ENCODE measurements at places on chromosomes 6 and 20. TPM values are rescaled to one million over a fixed set of nuclear protein-coding genes. Genes with fewer than 3 reads are reported as not detected.

GRCh38 chr6:17601386-17601703 is 1.2 kb downstream of the FAM8A1 start:
- no peak for DNase-seq
- no peaks in the 10 kb centered on the region for H3K36me3 ChIP-seq
- no peaks in the 10 kb centered on the region for H3K27me3 ChIP-seq
- H3K4me1 ChIP-seq, result peaks cover 15% of the 10 kb centered on the region
- peak overlapping the region; percentile 83 for H3K27ac ChIP-seq

DNA sequence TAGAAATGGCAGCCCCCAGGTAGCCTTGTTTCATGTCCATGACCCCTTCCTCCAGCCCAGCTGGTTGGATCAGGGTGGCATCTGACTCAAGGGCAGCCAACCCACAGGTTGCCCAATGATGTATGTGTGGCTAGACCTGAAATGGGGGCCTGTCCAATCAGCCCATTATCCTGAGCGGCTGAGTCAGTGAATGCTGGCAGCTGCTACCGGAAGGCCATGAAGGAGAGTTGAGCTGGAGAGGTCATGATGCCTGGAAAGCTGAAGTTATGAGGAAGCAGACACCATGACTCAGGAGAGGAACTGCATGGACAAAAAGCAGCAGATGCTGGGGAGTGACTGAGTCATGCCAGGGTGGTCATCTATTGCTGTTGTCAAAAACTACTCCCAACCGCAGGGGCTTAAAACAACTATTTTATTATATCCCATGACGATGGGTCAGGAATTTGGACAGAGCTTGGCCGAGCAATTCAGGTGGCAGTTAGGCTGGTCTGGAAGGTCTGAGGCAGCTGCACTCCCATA is 67.3 kb downstream of the MDGA1 start:
- no peak overlapping the region for H3K4me3 ChIP-seq
- H3K27ac ChIP-seq, result no peak overlapping the region
- H3K4me1 ChIP-seq, result peaks cover 5% of the 10 kb centered on the region
- no peak for DNase-seq
- no peaks in the 10 kb centered on the region for H3K36me3 ChIP-seq

GRCh38 chr6:46012834-46013233 is 2.8 kb downstream of the CLIC5 start:
- no peaks in the 10 kb centered on the region for H3K36me3 ChIP-seq
- no peak overlapping the region for H3K4me3 ChIP-seq
- H3K27me3 ChIP-seq, result peaks cover 2% of the 10 kb centered on the region
- H3K27ac ChIP-seq, result peak overlapping the region; percentile 71
- no peak for DNase-seq
- peaks cover 60% of the 10 kb centered on the region for H3K4me1 ChIP-seq

GRCh38 chr6:144617708-144618107 is 332.6 kb downstream of the UTRN start:
- H3K27ac ChIP-seq, result no peak overlapping the region
- H3K4me3 ChIP-seq, result no peak overlapping the region

The GHRH gene
- polyA plus RNA-seq, result not detected

- H3K4me1 ChIP-seq, result no peaks in the 10 kb centered on the region
- H3K27me3 ChIP-seq, result no peaks in the 10 kb centered on the region
- H3K27ac ChIP-seq, result no peak overlapping the region
- DNase-seq, result no peak
- no peaks in the 10 kb centered on the region for H3K36me3 ChIP-seq
These were observed 166.6 kb downstream of the PLCB4 start for GRCh38 chr20:9235518-9235917.

DNA sequence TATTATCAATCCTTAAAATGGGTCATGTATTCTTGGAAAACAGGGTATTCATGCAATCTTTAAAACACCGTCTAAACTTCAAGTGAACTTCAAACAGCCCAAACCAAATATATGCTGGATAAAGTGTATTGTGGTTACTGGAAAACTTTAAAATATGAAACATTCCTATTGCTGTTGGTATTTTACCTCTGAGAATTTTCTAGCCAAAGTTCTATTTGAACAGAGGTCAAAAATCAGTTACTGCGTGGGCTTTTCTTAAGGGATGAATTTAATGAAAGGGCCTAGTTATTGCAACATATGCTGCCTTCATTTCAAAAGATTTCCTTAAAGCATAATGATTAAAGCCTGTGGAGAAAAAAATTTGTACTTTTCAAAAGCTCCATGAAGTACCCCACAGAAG is 436.0 kb downstream of the PLCB1 start:
- H3K27me3 ChIP-seq, result no peaks in the 10 kb centered on the region
- H3K4me1 ChIP-seq, result no peaks in the 10 kb centered on the region
- no peaks in the 10 kb centered on the region for H3K36me3 ChIP-seq
- no peak for DNase-seq
- no peak overlapping the region for H3K4me3 ChIP-seq

GRCh38 chr6:63066055-63066704 is 145.1 kb upstream of the FKBP1C start:
- no peaks in the 10 kb centered on the region for H3K4me1 ChIP-seq
- H3K36me3 ChIP-seq, result no peaks in the 10 kb centered on the region
- H3K27me3 ChIP-seq, result no peaks in the 10 kb centered on the region
- H3K27ac ChIP-seq, result no peak overlapping the region

DNA sequence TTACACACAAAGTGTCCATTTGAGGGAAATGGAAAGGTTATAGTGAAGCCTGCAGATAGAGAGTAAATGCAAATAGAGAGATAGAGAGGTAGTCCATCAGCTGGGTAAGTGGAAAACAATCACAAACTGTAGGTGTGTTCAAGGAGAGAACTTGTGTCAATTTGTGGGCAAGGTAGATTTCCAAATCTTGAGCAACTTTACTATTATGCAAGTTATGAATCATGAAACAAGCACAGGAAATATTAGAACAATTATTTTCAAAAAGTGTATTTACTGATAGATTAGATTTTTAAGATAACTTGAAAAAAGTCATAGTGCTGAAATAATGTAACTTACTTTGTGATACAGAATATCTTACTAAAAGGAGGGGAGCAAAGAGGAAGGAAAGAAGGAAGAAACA is 792.9 kb downstream of the EYS start:
- H3K27ac ChIP-seq, result no peak overlapping the region
- no peak for DNase-seq
- H3K4me3 ChIP-seq, result no peak overlapping the region
- H3K27me3 ChIP-seq, result no peaks in the 10 kb centered on the region
- H3K4me1 ChIP-seq, result no peaks in the 10 kb centered on the region
- H3K36me3 ChIP-seq, result no peaks in the 10 kb centered on the region

- H3K4me1 ChIP-seq, result no peaks in the 10 kb centered on the region
- H3K27me3 ChIP-seq, result peaks cover 10% of the 10 kb centered on the region
- no peak overlapping the region for H3K27ac ChIP-seq
- no peak overlapping the region for H3K4me3 ChIP-seq
- H3K36me3 ChIP-seq, result no peaks in the 10 kb centered on the region
- DNase-seq, result no peak
These were observed 1.5 kb downstream of the HNF4A start for GRCh38 chr20:44357020-44357419.

The BEND3 gene
- polyA plus RNA-seq, result 0.71 TPM

- no peak for DNase-seq
- peaks cover 26% of the 10 kb centered on the region for H3K4me1 ChIP-seq
- peak within 1 kb of the TSS; percentile 4 for H3K4me3 ChIP-seq
These were observed at the start of gene TUBB1 for GRCh38 chr20:59019217-59019616. Gene TUBB1, plus strand, starts transcription at chr20:59019429. Its CDS starts 94 bp downstream, at chr20:59019523.

- H3K4me1 ChIP-seq, result no peaks in the 10 kb centered on the region
- no peak overlapping the region for H3K27ac ChIP-seq
- no peak overlapping the region for H3K4me3 ChIP-seq
These were observed 102.7 kb downstream of the MBOAT1 start for GRCh38 chr6:20109526-20109925.

DNA sequence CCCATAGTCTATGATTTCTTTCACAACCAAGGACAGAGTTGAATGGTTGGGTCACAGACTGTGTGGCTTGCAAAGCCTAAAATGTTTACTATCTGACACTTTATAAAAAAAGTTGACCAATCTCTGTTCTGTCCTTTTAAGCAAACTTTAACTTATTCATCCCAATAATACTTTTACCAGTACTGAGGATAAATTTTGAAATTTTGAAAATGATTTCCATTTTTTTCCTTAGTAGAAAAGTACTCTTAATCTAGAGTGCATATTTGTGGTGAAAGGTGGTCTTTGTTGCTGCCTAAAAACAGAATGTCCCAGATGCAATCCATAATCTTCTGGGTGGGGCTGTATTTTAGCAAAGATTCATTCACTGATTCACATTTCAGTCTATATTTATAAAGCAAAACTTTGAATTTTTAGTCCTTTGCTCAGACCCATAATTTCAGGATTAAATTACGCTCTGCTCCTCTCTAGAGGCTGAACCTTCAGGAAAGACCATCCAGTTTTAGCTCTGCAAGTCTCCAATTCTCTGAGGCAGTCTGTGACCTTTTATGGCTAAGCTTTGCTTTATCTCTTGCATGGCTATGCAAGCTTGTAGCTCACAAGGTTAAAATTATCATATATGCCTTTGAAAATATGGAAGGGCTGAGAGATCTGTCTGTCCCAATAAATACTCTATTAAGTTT is 573.5 kb downstream of the COL12A1 start:
- no peaks in the 10 kb centered on the region for H3K36me3 ChIP-seq
- H3K27ac ChIP-seq, result no peak overlapping the region
- no peaks in the 10 kb centered on the region for H3K27me3 ChIP-seq
- no peak for DNase-seq

GRCh38 chr20:51500311-51500710 is 42.2 kb downstream of the NFATC2 start:
- H3K4me3 ChIP-seq, result peak overlapping the region; percentile 54
- H3K4me1 ChIP-seq, result peaks cover 82% of the 10 kb centered on the region
- no peak for DNase-seq
- peaks cover 6% of the 10 kb centered on the region for H3K36me3 ChIP-seq
- peak overlapping the region; percentile 97 for H3K27ac ChIP-seq

DNA sequence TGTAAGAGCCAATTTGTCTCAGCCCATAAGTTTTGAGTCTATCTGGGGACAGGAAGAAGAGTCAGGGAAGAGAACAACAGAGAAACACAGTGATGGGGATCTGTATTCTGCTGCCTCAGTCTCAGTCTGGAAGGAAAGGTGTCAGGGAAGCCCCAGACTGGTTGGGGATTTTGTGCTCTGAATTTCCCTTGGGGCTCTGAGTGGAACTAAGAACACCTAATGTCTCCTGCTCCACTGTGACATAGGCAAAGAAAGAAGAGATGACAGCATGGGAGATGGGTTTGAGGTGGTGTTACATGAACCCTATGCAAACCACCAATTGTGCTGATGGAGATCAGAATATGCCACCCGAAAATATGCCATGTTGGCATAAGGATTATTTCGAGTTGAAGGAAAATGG is 139.5 kb upstream of the MYLIP start:
- no peaks in the 10 kb centered on the region for H3K36me3 ChIP-seq
- no peak for DNase-seq
- H3K4me3 ChIP-seq, result no peak overlapping the region
- no peak overlapping the region for H3K27ac ChIP-seq
- no peaks in the 10 kb centered on the region for H3K27me3 ChIP-seq

- DNase-seq, result no peak
- H3K4me3 ChIP-seq, result no peak overlapping the region
- no peak overlapping the region for H3K27ac ChIP-seq
- H3K27me3 ChIP-seq, result peaks cover 10% of the 10 kb centered on the region
These were observed 6.5 kb downstream of the TGM6 start for GRCh38 chr20:2387180-2387577.

DNA sequence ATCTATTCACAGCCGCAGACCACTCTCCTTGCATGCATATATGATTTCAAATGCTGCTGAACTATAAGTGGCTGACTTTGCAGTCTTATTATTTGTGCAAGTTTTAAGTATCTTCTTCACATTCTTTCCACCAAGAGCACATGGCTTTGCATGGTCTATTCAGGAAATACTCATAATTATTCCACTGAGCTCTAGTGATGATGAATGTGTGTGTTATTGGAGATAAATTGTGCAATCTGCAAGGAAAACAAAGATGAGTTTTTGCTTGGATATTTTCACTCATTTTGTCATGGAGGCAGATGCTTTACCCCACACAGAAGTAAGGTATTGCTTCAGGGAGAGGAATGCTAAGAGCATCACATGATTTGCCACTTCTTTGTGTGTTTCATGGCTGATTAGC is 764.6 kb downstream of the TBC1D32 start:
- DNase-seq, result no peak
- H3K27me3 ChIP-seq, result no peaks in the 10 kb centered on the region
- no peak overlapping the region for H3K27ac ChIP-seq
- H3K36me3 ChIP-seq, result no peaks in the 10 kb centered on the region

GRCh38 chr6:46210294-46210693 is 39.5 kb upstream of the ENPP5 start:
- H3K4me1 ChIP-seq, result no peaks in the 10 kb centered on the region
- H3K4me3 ChIP-seq, result no peak overlapping the region
- no peak for DNase-seq

GRCh38 chr20:25239387-25240370 is 8.2 kb upstream of the PYGB start:
- H3K27ac ChIP-seq, result no peak overlapping the region
- peaks cover 7% of the 10 kb centered on the region for H3K27me3 ChIP-seq
- H3K4me3 ChIP-seq, result no peak overlapping the region
- DNase-seq, result no peak
- peaks cover 7% of the 10 kb centered on the region for H3K4me1 ChIP-seq

GRCh38 chr6:133456439-133456838 is 215.3 kb downstream of the EYA4 start:
- no peak overlapping the region for H3K27ac ChIP-seq
- DNase-seq, result no peak
- no peak overlapping the region for H3K4me3 ChIP-seq
- H3K4me1 ChIP-seq, result no peaks in the 10 kb centered on the region
- H3K27me3 ChIP-seq, result no peaks in the 10 kb centered on the region

DNA sequence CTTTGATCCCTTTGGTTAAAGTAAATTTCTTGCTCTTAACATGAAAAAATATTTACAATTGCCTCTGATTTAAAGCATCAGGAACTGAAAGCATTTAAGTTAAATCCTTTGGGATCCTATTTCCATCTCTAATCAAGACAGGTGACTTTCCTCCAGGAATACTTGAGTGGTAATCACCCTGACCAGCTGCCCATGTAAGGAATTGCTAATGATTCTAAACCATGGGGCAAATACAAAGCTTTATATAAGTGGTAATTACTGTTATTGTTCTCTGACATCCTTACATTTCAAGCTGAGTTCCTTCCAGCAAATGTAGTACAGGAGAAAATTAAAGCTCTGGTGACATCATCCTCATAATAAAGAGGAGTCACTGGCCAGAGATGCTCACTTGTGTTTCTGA is 100.6 kb downstream of the CRYBG1 start:
- no peaks in the 10 kb centered on the region for H3K4me1 ChIP-seq
- no peak overlapping the region for H3K27ac ChIP-seq

The RAB22A gene
- 11.0 TPM for polyA plus RNA-seq

DNA sequence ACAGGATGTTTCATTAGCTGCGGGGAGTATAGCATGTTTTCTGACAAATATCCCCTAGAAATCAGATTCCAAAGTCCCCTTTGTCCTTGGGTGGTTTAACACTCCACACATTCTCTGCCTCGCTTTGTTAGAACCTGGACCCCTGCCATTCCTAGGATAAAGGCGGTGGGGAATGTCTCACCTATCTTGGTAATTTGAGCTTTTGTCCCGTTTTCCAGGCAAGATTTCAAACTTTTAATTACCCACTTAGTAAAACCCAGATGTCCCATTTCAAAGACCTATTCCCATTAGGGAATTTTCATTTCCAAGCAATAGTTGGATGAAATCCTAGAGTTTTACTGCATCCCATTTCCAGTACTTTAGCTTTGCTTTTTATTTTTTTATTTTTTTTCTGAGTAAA is 501.0 kb upstream of the MAP3K7 start:
- no peaks in the 10 kb centered on the region for H3K27me3 ChIP-seq
- H3K27ac ChIP-seq, result no peak overlapping the region
- no peak overlapping the region for H3K4me3 ChIP-seq

The C6orf58 gene
- not detected for polyA plus RNA-seq
